ENCODE measurements at places on chromosomes 11 and 22.
A peak's percentile ranks its signal among the peaks of the same experiment; 100 is the strongest.

DNA sequence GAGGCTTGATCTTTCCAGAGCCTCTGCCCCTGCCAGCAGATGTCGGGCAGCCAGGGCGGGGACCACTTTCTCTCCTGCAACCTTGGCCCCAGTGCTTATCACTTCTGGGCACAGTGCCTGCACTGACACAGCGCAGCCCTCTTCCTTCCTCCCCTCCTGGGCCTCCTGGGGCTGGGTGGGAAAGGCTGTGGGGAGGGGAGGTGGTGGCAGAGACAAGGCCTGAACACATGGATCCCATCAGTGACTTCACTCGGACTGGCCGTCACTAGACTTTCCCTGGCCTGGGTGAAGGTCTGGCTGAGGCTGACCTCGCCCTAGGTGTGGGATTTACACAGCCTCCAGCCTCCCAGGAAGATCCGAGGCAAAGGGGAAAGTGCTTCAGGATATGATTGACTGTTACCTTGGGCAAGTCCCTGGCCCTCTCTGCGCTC lies 68.1 kb downstream of the LRRC32 start:
- peak; percentile 45 for DNase-seq

- peak; percentile 72 for DNase-seq
Measured at GRCh38 chr11:10375280-10375971, 70.6 kb downstream of the ADM start.

DNA sequence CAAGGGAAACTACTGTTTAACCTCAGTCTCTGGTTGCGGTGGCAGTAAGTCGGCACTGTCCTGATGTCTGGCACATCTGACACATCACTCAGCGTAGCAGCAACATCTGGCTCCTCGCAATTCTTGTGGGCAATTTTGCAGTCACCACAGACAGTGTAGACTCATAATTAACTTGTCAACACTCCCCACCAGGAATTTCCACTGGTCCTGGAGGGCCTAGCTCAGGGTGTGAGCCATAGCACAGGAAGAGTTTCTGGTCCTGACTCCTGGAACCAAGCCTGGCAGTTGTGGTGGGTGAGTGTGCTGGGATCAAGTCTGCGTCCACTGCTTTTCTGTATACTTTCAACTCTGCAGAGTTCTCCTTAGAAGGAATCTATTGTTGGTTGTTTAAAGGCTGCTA lies 209.7 kb downstream of the SNX19 start:
- DNase-seq = peak; percentile 88

GRCh38 chr22:17742527-17742902 lies 31.8 kb downstream of the BID start:
- DNase-seq = peak; percentile 89

DNA sequence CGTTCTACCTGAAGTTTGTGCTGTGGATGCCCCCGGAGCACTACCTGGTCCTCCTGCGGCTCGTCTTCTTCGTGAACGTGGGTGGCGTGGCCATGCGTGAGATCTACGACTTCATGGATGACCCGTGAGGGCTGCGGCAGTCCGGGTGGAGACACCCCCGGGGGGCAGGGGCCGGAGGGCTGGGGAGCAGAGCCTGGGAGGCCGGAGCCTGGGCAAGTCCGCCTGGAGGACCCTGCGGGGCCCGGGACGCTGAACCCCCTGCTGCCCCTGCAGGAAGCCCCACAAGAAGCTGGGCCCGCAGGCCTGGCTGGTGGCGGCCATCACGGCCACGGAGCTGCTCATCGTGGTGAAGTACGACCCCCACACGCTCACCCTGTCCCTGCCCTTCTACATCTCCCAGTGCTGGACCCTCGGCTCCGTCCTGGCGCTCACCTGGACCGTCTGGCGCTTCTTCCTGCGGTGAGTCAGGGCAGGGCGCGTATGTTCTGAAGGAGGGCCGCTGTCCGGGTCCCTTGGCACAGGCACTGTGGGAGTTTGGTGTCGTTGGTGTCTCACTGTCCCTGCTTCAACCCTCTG lies 17.3 kb downstream of the RNH1 start:
- DNase-seq = no peak

- DNase-seq = no peak
Measured at GRCh38 chr11:17733261-17733660, 1.3 kb upstream of the KCNC1 start.

GRCh38 chr11:108751444-108751843 lies 86.6 kb downstream of the DDX10 start:
- no peak for DNase-seq

GRCh38 chr22:23137905-23138561 lies 3.8 kb downstream of the RSPH14 start:
- DNase-seq = no peak

GRCh38 chr22:22424956-22425355 lies 83.6 kb downstream of the ZNF280B start:
- DNase-seq = no peak

- DNase-seq = no peak
Measured at GRCh38 chr11:123391646-123392348, 38.3 kb upstream of the GRAMD1B start.

DNA sequence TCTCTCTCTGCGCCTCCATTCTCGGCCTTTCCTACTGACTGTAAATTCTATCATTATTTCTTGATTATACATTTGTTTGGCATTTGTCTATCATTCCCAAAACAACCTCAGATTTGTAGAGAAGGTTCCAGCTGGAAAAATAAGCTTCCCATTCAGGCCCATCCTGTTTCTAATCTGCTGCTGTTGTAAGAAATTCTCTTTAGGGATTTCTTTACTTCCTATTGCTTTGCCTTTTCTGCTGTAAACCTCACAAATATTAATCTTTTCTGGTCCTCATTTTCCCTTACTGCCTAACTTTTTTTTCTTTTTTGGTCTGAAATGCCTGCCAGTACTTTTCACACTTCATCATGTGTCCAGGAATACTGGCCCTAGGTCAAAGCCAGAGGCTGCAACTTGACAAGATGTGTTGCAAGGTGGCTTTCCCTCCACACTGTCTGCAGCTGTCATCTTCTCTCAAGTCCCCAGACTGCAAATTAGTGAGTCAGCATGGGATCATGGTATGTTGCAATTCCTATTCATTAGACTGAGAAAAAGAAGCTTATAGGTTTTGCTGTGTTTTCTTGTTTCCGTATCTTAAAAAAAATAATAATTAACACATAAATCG lies 858.7 kb upstream of the CHORDC1 start:
- peak; percentile 2 for DNase-seq

GRCh38 chr22:34416022-34416860 lies 496.0 kb upstream of the LARGE1 start:
- DNase-seq = no peak

DNA sequence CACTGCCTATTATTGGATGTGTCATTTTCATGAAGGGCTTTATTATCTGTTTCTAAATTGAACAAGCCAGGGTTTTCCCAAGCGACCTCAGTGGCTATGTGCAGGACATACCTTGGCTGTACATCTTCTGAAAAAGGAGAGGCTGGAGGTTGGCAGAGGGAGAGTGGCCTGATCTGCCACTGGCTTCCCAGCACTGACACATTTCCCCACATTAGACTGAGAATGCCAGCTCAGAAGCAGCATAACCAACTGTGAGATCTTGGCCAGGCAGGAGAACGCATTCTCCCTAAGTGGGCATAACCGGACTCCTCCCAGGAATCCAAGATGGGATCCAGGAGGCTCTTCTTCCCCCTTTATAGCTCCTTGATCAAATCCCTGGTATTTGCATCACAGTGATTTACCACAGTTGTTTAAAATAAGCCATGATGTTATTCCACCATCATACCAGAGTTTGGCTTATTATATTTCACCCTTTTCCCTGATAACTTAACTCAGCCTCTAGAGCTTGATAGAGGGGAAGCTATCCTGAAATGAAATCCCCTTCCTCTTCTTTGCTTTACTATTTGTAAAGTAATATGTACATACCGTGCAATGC lies 33.8 kb downstream of the AMOTL1 start:
- DNase-seq = no peak

- DNase-seq = peak; percentile 95
Measured at GRCh38 chr11:68297812-68298658, 14.4 kb upstream of the LRP5 start.

DNA sequence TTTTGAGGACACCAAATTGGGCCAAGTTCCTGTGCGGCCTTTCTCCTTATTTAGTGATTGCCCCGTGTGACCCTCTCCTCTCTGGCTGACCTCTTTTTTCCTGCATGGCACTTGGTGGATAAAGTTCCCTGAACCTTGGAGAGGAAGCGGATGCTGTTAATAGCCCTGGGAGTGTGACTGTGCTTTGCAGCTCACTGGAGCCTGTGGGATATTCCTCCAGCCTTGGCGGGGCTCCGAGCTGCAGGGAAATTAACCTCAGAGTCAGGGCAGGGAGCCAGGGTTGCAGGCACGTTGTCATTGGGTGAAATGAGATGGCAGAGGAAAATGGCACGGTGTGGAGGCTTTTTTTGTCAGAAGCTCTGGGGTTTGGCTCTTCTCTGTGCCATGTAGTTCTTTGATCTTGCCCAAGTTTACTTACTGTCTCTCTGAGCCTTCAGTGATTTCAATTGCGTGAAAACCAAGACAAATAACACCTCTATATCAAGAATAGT lies 965 bp downstream of the OR9Q1 start:
- DNase-seq = peak; percentile 33

GRCh38 chr11:118749429-118749828 lies 41.5 kb downstream of the DDX6 start:
- no peak for DNase-seq

DNA sequence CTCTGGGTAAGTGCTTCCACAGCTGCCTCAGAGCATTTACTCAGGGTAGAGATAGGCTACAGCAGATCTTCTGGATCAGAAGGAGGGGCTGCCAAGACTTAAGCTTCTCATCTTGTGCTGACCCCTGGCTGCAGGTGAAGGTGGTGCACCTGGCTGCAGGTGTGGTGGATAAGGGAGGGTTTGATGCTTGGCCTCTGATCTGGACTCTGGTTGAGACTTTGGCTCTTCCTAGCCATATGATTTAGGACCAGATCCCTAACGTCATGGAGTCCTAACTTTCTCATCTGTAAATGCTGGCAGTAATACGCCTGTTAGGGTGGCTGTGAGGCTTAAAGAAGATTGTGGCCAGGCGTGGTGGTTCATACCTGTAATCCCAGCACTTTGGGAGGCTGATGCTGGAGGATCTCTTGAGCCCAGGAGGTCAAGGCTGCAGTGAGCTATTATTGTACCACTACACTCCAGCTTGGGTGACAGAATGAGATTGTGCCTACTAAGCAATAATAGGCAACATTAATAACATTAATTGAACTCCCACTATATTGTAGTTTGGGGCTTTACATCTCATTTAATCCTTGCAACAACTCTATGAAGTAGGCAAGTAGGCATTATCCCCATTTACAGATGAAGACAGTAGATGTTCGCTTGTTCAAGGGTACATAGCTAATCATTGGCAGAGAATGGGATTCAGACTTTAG lies 10.7 kb downstream of the DTX4 start:
- DNase-seq = no peak

DNA sequence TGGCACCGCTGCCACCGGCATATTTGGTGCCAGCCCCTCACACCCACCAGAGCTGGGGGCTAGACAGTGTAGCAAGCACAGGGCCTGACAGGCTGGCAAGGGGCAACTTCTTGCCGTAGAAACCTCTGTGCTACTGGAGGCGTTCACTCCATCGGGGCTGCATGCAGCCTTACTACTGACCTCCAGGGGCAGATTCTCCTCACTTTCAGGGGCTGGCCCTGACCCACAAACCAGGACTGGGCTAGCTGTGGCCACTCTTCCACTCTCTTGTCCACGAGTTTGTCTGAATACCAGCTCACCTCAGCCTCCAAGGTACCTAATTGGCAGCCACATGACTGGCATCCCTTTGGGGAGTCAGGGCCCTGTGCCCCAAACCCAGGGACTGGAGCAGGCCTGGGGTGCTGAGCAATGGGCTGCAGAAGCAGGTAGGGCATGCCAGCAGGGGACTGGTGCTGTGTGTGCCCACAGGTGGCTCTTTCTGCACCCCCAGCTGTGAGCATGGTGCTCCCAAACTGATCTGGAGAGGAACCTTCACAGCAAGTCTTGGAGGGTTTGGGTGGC lies 2.1 kb upstream of the LMO1 start:
- no peak for DNase-seq

DNA sequence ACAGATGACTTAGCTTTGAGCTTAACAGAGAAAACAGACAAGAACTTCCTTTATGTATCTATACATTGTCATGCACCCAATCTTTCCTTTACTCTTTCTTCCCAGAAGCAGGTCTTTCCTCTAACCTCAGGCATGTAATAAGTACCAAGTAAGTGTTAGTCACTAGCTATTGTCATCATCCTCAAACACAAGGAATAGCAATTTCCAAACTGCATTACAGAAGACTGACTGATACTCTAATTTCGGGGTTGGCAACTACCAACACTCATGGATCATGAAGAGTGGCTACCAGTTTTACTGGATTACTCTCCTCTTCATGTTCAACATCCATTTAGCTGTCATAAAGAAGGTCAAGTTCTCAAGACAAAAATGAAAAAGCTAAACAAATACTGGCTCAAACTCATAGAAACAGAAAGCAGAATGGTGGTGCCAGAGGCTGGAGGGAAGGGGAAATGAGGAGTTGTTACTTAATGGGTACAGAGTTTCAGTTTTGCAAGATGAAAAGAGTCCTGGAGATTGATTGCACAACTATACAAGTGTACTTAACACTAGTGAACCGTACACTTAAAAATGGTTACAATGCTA lies 111.6 kb downstream of the SIK3 start:
- peak; percentile 58 for DNase-seq

GRCh38 chr11:118435290-118435892 lies 901 bp upstream of the KMT2A start:
- peak; percentile 52 for DNase-seq

GRCh38 chr11:116070520-116070919 lies 566.3 kb upstream of the CADM1 start:
- DNase-seq = no peak

- DNase-seq = no peak
Measured at GRCh38 chr11:5541427-5541826, 6.9 kb downstream of the OR52H1 start.

- DNase-seq = peak; percentile 54
Measured at GRCh38 chr22:21044931-21045584, 688 bp upstream of the LRRC74B start.

- no peak for DNase-seq
Measured at GRCh38 chr11:28153586-28153985, 45.4 kb downstream of the METTL15 start.

DNA sequence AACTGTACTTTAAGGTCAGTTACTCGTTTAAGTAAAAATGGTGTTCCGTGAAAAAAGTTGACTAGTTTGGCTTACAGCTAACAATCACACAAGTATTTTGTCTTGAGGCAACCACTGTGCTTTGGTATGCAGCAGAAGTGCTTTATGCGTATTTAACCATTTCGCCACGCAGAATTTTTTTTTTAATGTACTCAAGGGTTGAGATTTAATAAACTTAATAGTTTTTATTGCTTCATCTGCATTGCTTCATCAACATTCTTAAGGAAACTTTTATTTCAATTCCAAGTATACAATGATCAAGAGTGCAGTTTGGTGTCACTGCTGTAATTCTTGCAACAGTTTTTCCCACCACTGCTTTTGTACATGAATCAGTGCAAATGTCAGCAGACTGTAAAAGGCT lies 66.4 kb downstream of the ZNRF3 start:
- DNase-seq = no peak

Measured in GM03348 (cell line).